Stimulated activated CD8-positive, alpha-beta memory T cell treated with anti-CD3 and anti-CD28 coated beads, Interleukin-15, amount 100 ng/mL, for 1 hour (primary cell): ENCODE measurements at places on chromosomes 6 and 20.

DNA sequence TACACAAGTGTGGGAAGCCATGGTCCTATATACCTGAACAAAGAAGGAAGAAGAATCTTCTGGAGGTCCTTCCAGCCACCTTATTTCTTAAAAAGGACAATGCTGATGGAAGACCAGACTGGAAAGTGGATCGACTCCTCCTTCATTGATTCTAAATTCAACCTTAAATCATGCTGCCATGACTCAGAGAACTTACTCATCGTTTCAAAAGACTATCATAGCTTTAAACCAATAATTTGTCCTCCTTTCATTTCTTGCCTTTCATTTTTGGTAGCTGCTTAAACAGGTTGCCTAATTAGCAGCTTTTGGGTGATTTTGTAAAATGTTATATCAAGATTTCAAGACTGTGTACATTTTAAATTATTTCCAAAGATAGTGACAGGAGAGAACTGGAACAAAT lies 60.8 kb downstream of the RTN4IP1 start:
- DNase-seq, result no peak

- DNase-seq, result no peak
These were observed 52.9 kb upstream of the FABP7 start for GRCh38 chr6:122726649-122727048.

DNA sequence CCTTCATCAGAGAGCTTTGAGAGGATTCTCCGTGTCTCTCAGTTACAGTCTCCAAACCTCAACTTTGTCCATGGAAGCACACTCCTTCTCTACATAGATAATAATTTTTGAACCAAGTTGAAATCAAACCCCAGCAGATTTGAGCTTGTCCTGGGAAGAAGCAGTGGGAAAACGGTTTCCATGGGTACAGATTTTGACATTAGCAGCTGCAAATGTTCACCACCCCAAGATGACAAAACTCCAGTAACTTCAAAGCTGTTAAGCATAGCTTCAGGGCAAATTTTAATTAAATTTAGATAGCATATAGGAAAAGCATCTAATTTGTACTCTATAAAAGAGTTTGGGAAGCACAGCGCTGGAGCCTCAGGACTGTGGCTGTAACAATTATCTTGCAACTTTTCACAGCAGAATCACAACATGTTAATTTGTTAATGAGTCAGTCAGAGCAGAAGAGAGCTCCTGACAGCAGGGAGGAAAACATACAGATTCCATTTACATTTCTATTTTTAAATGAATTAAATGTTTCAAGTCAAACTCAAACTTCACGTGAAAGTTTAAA lies 240.7 kb downstream of the BMP7 start:
- no peak for DNase-seq

DNA sequence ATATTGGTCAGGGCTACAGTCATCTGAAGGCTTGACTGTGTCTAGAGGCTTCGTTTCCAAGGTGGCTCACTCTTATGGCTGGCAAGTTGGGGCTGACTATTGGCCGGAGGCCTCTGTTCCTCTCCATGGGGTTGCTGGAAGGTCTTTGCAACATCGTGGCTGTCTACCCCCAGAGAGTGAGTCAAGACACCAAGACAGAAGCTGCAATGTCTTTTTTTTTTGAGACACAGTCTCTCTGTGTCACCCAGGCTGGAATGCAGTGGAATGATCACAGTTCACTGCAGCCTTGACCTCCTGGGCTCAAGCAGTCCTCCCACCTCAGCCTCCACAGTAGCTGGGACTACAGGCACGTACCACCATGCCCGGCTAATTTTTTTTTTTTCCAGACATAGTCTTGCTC lies 29.4 kb upstream of the KIF3B start:
- no peak for DNase-seq

- no peak for DNase-seq
These were observed 129.7 kb downstream of the FAXC start for GRCh38 chr6:99219788-99220187.

- no peak for DNase-seq
These were observed 10.8 kb downstream of the CDYL start for GRCh38 chr6:4786996-4787395.

- DNase-seq, result no peak
These were observed at the start of gene ADA for GRCh38 chr20:44651684-44652423. Gene ADA (minus strand): TSS chr20:44651699. CDS start chr20:44651607, 92 bp downstream.

DNA sequence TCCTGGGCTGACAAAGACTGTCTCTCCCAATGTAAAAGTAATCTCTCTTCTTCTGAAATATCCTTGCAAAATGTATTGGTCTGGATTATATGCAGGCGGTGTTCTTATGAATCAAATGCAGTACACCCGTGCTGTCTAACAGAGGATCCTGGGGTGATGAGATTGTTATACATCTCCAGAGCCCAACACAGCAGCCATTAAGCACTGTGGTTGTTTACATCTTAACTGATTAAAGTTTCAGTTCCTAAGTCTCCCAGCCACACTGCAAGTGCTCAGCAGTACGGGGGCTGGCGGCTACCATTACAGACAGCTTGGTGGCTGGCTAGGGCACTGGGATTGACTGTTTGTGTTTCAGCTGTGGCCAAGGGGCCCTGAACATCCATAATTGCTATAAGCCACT lies 7.0 kb downstream of the UNC93A start:
- no peak for DNase-seq

GRCh38 chr6:32224696-32225095 lies 829 bp upstream of the NOTCH4 start:
- DNase-seq, result no peak
